ENCODE measurements at places on chromosomes 13 and 19. TPM values are rescaled to one million over a fixed set of nuclear protein-coding genes. Genes with fewer than 3 reads are reported as not detected.

DNA sequence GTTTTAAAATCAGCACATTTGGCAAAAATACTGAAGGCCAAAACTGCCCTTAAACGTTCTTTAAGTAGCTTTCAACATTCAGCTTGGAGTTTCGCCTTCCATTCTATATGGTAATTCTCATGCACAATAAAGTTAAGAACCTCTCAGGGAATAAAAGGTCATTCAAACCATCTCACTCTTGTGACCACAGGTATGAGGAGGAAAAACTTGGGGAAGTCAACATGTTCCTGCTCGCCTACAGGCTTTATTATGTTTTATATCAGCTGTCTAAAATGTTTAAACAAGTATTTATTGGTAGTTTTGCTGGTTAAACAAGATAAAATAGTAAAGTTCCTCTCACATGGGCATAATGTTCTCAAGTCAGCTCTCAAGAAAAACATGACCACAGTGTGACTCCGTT, 19.9 kb upstream of the TM9SF2 start:
- DNase-seq: no peak

- DNase-seq: no peak
Measured at GRCh38 chr19:33821871-33822270, 25.2 kb downstream of the KCTD15 start.

DNA sequence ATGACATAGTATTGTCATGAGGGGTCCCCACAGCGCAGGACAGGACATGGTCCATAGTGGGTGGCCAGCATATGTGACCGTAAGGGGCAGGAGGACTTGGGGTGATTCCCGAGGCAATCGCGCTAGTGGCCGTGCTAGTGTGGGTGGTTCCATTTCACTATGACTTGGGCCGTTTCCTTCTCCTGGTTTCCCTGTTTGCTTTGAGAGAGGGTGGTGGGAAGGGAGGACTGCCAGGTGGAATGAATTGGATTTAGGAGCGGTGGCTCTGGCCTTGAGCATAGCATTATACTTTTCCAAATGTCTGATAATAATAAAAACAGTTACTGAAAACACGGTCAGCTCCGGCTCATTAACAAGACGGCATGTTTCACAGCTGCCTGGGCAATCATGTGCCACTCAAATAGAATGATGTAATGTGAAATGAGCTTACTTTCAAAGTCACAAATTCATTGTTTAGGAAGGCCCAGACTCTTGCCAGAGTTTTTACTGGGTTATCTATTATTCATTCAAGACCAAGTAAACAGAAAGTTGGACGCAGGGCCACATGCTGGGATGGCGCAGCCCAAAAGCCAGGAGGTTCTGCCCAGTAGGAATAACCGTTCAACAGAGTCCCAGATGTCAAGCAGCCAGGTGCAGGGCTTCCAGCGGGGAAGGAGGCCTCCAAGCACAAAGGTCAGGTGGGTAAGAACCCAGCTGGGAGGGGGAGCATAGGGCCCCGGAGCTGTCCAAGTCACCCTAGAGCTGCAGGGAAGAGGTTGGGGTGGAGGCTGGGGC, 19.6 kb upstream of the SLC15A1 start:
- no peak for DNase-seq

DNA sequence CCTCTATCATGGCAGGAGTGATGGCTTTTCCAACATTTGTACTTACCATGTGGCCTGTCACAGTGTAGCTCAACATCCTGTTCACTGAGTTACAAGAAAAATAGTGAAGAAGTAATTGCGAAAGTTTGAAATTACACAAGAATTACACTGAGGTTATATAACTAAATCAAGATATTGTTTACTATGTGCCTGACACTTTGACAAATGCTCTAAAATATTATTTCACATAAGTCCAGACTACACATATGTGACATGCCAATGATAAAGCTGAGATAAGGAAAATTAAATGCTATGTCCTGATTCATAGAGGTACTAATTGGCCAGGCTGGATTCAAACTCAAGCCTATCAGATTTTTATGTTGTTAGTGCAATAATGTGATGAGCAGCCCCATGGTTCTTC, 451.7 kb downstream of the PCDH9 start:
- no peak for DNase-seq

- DNase-seq: no peak
Measured at GRCh38 chr13:48138270-48138669, 43.4 kb upstream of the MED4 start.

DNA sequence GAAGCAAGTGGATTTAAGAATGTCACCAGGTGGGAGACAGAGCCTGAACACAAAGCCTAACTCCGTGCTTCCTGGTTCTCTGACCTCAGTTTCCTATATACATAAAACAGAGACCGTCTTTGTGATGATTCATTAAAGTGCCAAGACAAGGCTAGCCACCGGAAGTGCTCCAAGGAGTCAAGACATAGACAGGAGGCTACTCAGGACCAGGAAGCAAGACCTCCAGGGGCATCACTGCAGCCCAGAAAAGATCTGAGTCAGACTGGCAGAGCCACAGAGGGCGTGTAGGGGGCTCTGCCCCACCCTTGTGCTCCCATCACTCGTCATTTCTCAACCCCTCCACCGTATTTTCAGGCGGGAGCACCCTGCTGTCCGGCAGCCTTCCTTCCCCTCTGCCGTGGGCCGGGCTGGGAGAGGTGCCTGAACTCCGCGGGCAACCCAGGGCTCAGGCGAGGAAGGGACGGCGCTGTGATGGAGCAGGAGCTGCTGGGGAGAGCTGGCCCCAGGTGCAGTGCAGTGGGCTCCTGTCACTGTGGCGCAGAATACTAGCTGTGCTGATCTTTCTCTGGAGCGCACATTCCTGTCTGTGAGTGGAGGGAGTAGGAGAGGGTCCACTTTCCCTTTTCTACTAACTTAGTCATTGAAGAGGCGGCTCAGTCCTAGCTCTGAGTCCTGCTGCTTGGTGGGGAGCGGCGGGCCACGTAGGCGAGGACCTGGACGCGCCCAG, 134.7 kb upstream of the GPR12 start:
- DNase-seq: no peak

- DNase-seq: no peak
Measured at GRCh38 chr13:39976481-39976880, 321.0 kb downstream of the COG6 start.

- no peak for DNase-seq
Measured at GRCh38 chr13:59879281-59879680, 284.4 kb downstream of the DIAPH3 start.

- DNase-seq: no peak
Measured at GRCh38 chr13:29472332-29472961, 123.0 kb downstream of the SLC7A1 start.

- no peak for DNase-seq
Measured at GRCh38 chr13:28638756-28639155, 20.2 kb upstream of the POMP start.

Gene ZNF561
- total RNA-seq: 11.5 TPM

Gene POMP
- total RNA-seq: 28.9 TPM

Gene CGB1
- total RNA-seq: not detected

DNA sequence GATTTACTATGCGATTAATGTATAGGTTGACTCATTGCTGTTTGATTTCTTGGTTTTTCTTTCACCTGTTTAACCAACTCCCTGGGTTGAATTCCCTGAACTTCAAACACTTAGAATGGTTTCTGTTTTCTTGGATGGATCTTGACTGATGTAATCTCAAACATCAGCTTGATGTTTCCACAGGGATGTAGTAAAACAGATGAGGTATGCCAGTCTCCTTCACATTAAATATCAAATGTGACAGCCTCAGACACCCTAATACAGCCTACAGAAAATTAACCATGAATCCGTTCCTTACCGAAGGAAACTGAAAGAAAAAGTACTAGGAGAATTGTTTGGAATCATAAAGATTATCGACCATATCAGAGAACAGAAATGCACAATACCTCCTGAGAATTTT, 631.2 kb downstream of the GPC5 start:
- no peak for DNase-seq

DNA sequence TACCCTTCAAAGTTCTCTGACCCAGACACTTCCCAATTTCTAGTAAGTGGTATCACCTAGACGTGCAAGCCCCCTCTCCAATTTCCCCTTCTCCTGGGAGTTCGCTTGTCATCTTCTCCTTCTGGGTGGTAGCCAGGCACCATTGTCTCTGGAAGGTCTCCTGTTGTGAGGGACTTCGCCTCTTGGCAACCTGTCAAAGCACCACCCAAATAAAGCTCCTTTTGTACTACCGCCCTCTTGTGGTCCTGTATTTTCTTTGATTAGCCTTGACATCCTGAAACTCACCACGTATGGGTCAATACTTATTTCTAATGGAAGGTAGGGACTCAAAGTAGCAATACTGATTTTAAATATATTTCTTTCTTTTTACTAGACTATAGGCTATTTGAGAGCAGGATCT, 8.2 kb downstream of the GPC5 start:
- no peak for DNase-seq

- DNase-seq: no peak
Measured at GRCh38 chr13:94065741-94066140, 413.7 kb downstream of the DCT start.

- no peak for DNase-seq
Measured at GRCh38 chr13:110261166-110262081, 45.5 kb downstream of the COL4A1 start.

GRCh38 chr13:114328034-114328433, 13.7 kb downstream of the CHAMP1 start:
- no peak for DNase-seq

GRCh38 chr19:32104153-32104849, 241.1 kb upstream of the ZNF507 start:
- DNase-seq: no peak

Gene SYNGR4
- total RNA-seq: not detected

Gene PBX4
- 0.18 TPM for total RNA-seq

Gene TMEM38A
- 6.0 TPM for total RNA-seq

- DNase-seq: no peak
Measured at GRCh38 chr19:46394402-46394797, 19.0 kb downstream of the CCDC8 start.

Gene USP12
- total RNA-seq: 11.5 TPM

Gene KLC3
- total RNA-seq: not detected

GRCh38 chr19:10222201-10222890, 8.8 kb downstream of the S1PR2 start:
- DNase-seq: no peak

DNA sequence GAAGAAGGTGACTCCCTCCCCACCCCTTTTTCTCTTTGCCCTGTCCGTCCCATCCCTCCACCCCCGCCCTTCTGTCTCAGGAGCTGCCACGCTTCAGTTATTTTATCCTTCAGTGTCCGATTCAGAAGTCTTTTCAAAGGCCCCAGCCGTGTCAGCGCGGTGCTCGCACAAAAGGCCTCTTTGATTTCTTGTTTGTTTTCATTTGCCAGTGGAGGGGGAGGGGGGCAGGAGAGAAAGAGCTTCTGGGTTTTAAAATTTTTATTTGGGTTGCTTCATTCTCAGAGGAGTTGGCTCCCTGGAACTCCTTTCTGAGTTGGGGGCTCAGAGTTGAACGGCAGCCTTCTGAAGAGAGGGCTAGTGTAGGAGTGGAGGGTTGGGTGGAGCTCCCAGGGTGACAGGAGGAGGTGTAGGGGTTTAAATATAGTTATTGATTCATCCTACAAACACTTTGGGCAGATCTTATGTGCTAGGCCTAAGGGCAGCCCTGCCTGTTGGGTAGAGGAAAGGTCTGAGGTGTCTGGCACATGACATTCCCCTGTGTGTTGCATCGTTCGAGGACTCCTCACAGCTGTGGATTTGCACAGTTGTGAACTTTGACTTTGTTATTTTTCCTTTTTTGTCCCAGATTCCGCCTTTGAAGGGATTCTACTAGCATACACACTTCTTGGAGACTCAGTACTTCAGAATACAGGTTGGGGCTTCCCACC, 36.8 kb downstream of the NFIX start:
- DNase-seq: no peak

DNA sequence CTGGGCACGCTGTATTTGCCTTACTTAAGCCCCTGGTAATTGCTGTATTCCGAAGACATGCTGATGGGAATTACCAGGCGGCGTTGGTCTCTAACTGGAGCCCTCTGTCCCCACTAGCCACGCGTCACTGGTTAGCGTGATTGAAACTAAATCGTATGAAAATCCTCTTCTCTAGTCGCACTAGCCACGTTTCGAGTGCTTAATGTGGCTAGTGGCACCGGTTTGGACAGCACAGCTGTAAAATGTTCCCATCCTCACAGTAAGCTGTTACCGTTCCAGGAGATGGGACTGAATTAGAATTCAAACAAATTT, 676 bp downstream of the BRCA2 start:
- DNase-seq: no peak

GRCh38 chr13:96032717-96033116, 20.5 kb downstream of the UGGT2 start:
- no peak for DNase-seq

GRCh38 chr19:41529484-41530183, 46.3 kb upstream of the CEACAM21 start:
- DNase-seq: no peak

Gene WDR87
- not detected for total RNA-seq

- no peak for DNase-seq
Measured at GRCh38 chr13:45903051-45903813, 51.7 kb upstream of the SIAH3 start.

Gene MRPS12
- total RNA-seq: 24.2 TPM

DNA sequence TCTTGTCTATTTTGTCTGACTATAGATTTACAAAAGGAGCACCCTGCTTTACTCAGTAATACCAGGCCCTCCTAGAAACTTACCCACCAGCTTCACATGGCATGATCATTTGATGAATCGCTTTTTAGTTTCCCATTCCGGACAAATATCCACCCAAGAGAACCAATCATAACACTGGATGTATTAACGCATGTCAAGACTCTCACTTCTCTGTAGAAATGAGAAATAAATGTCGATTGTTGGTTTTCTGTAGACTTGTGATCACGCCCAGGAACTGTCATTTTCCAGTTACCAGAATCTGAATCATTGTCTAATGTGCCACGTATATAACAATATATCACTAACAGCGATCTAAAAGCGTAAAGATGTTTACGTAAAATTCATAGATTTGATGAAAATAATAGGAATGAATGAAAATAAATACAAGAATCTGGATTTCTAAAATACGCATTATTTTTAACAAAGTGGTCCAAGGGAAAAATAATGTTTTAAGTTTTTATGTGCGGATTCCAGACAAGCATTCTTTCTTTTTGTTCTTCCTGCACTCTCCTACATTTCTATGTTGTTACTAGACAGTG, 14.0 kb downstream of the CDX2 start:
- DNase-seq: no peak

DNA sequence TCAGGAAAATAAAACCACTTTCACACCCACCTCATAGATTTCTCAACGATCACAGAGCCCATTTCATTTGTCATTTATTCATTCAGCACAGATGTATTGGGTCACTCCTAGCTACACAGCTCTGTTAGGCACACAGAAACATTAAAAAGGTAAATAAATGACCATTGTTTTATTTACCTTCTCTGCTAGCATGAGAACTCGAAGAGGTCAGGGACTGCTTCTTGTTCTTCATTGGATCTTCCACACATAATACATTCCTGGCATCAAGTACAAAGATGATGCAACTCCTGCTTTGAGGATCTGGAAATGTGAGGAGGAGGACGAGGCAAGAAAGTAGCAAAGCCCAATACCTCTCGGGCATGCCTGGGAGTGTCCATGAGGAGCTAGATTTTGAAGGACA, 168.1 kb downstream of the RBM26 start:
- DNase-seq: no peak

Gene CBLC
- total RNA-seq: 14.0 TPM

Gene ZNF793
- total RNA-seq: 0.33 TPM

GRCh38 chr13:39955560-39955959, 300.1 kb downstream of the COG6 start:
- no peak for DNase-seq

Data from left lobe of liver (tissue), 2 donors.